NB4 (cell line): ENCODE measurements at places on chromosomes 12 and 14.

DNA sequence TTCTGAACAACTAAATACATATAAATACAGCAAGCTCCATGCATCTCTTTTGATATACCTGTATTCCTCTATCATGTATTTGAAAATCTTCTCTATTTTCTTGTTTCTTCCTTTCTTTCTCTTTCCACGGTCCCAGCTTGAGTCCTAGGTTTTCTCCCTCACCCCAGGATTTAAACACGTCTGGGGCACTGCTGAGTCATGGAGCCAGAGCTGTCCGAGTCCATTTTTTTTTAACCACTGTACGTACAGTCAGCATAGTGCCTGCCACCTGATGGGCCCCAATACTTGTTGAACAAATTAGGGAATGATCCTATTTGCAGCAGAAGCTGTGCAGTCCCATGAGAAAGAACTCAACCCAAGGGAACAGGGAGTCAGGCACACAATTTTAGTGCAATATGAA lies 158.1 kb downstream of the ATP23 start:
- DNase-seq = no peak

DNA sequence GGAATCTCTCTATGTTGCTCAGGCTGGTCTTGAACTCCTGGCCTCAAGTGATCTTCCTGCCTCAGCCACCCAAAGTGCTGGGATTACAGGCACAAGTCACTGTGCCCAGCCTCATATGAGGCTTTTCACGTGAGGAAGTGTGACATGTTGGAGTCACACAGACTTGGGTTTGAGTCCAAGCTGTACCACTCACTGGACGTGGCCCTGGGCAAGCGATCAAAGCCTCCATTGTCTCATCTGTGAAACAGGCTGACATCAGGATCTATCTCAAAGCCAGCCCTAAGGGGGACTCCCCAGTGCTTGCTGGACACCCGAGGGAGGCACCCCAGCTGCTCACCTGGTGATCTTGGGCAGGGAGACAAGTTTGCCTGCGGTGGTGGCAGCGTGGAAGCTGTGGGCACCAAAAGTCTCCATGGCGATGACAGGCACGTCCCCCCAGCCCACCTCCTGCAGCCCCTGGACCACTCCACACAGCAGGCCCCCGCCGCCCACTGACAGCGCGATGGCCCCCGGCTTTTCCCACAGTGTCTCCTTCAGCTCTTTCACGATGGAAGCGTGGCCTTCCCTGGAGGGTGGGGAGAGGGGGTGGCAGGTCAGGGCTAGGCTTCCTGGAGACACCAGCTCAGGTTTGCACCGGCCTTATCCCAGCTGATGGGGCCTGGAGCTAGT lies 6.7 kb downstream of the SDS start:
- no peak for DNase-seq

DNA sequence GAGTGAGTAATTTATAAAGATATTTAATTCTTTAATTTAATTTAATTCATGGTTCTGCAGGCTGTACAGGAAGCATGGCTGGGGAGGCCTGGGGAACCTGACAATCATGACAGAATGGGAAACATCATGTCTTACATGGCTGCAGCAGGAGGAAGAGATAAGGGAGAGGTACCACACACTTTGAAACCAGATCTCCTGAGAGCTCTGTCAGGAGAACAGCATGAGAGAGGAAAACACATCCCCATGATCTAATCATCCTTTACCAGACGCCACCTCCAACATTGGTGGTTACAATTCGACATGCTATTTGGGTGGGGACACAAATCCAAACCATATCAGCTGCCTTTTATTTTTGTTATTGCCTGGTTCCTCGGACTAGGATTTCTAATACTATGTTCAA lies 928.6 kb downstream of the TMEM121 start:
- DNase-seq = no peak

- peak; percentile 61 for DNase-seq
These were observed 3.0 kb upstream of the PIANP start for GRCh38 chr12:6703631-6704030.

- DNase-seq = no peak
These were observed 6.3 kb upstream of the ATG14 start for GRCh38 chr14:55417955-55418354.

- no peak for DNase-seq
These were observed 8.6 kb upstream of the CD27 start for GRCh38 chr12:6435961-6436715.

GRCh38 chr12:7787574-7788293 lies 1.5 kb upstream of the NANOG start:
- DNase-seq = peak; percentile 14

DNA sequence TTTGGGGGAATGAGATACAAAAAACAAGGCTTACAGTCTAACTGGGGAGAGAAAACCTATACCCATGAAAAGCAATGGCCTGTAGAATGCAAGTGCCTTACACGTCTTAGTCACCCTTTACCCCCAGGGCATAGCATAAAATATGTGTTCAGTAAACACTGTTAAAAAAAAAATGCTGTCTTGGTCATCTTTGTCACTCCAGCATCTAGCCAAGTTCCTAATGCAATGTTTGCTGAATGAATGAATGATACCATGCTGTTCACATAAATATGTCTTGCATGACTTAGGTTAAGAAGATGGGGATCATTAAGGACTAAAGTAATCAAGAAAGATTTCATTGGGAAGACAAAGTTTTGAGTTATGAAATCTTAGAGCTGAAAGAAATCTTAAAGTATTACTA lies 38.5 kb downstream of the PPP2R5E start:
- no peak for DNase-seq

GRCh38 chr12:132343294-132344004 lies 14.1 kb upstream of the GALNT9 start:
- peak; percentile 87 for DNase-seq

- DNase-seq = no peak
These were observed 59.0 kb downstream of the LLPH start for GRCh38 chr12:66071549-66071948.

- DNase-seq = no peak
These were observed 11.2 kb upstream of the TMX1 start for GRCh38 chr14:51228890-51229289.

DNA sequence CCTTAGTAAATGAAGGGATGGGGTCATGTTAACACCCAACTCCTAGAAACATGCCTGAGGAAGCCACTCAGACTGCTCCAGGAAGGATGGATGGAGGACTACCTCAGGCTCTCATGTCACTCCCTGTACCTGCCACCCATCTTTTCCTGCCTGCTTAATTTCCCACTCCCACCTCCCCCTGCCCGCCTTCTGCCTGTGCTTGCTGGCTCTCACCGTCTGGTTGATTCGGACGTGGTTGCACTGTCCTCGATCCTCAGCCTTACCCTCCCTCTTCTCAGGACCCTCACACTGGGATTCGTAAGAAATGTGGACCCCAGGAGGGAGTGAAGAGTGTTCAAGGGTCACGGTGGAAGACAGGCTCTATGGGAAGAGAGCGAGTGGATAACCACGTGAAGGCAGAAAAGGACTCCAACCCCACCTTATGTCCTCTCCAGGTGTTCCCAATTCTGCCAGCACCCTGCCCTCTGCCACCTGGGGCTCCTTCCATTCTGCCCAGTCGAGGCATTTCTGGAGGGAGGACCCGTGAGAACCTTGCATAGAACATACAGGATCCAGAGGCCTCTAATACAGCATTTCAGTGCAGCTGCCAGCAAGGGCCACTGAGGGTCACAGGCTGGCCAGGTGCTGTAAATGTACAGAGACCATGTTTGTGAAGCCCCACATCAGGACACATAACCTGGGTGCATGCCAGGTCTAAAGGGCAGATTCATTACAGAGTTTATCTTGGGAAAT lies 12.9 kb downstream of the ITGB7 start:
- no peak for DNase-seq

- no peak for DNase-seq
These were observed 216.2 kb upstream of the ABCD2 start for GRCh38 chr12:39835517-39836489.

DNA sequence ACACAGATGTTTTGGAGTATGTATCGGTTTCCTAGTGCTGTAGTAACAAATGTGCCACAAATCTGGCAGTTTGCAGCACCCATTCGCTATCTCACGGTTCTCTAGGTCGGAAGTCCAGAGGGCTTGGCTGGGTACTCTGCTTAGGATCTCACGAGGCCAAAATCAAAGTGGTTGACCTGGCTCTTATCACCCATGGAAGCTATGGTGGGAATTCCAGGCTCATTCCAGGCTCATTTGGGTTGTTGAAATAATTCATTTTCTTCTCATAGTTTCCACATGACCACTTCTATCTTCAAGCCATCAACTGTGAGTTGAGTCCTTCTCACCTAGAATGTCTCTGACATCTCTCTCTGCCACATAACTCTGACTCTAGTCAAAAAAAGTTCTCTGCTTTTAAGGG lies 431.0 kb upstream of the TMPO start:
- DNase-seq = no peak

GRCh38 chr12:28079539-28079938 lies 107.0 kb upstream of the PTHLH start:
- no peak for DNase-seq
